ENCODE measurements at places on chromosomes 2 and 18. TPM values are rescaled to one million over a fixed set of nuclear protein-coding genes. Genes with fewer than 3 reads are reported as not detected.

The TRIM43 gene
- total RNA-seq: not detected

The SOCS6 gene
- total RNA-seq: 20.1 TPM

The MRO gene
- total RNA-seq: not detected

The IL36RN gene
- not detected for total RNA-seq

The PLGLB1 gene
- total RNA-seq: 0.36 TPM

The LOXHD1 gene
- not detected for total RNA-seq

The CPSF3 gene
- total RNA-seq: 94.9 TPM

The MEP1B gene
- not detected for total RNA-seq

The DSC1 gene
- not detected for total RNA-seq

- DNase-seq: peak; percentile 51
Observed at GRCh38 chr18:3538456-3538855, 88.5 kb downstream of the TGIF1 start.

DNA sequence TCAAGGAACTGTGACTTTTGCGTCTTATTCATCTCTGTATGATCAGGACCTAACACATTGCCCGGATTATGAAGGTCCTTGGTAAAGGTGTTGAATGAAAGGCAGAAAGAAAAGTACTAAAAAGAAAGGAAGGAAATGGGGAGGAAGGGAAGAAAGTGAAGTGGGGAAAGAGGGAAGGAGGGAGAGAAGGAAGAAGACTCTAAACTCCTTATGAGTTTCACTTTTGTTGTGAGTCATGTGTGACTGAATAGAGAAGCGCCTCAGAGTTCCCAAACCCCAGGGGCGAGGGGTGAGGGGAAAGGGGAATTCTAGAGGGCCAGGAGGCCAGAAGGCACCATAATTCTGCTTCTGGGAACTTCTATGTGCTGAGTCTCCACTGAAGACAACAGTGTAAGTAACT lies 30.9 kb upstream of the OSBPL6 start:
- DNase-seq: peak; percentile 62

DNA sequence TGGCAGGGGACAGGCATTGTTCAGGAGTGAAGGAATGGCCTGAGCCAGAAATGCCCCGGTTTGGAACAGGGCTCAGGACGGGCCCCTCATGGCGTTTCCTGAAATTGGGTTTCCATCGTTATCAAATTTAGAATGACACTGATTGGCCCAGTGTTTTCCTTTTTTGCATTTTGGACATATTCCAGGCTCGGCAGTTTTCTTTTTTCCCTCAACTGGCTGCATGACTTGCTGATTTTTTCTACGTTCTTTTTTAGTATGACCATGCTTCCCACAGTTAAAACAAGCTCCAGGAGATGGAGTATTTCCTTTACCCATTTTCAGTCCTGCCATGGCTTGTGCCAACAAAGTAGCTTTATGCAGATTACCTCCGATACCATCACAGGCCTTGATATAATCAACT lies 20.4 kb upstream of the LYG2 start:
- no peak for DNase-seq

DNA sequence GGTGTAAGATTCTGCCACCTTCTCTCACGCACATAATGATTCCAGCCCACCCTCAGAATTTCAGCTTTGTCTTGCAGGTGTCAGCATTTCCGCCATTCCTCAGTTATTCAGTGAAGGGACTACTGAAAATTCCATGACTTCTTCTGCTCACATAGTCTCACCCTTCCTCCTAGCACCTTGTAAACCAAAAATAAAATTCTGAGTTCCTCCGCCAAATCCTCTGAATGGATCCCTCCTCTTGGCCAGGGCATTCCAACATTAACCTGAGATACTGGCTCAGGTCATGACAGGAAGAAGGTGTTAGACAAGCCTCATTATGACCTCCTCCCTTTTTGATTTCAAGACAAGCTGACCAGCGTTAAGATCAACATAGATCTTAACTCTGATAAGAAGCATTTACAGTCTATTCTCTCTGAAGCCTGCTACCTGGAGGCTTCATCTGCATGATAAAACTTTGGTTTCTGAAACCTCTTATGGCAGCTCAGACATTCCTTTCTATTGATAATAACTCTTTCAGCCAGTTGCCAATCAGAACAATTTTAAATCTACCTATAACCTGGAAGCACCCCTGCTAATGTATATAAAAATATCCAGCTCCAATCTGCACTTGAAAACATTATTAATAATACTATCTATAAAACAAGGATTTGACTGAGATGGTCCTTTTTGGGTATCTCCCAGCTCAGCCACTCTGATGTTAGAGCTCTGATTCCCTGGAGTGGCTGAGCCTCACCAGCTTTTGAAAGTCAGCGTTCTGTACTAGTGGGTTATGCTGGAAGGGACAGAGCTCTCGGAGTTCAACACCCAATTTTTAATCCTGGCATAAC lies 136.4 kb upstream of the APCDD1 start:
- DNase-seq: no peak

DNA sequence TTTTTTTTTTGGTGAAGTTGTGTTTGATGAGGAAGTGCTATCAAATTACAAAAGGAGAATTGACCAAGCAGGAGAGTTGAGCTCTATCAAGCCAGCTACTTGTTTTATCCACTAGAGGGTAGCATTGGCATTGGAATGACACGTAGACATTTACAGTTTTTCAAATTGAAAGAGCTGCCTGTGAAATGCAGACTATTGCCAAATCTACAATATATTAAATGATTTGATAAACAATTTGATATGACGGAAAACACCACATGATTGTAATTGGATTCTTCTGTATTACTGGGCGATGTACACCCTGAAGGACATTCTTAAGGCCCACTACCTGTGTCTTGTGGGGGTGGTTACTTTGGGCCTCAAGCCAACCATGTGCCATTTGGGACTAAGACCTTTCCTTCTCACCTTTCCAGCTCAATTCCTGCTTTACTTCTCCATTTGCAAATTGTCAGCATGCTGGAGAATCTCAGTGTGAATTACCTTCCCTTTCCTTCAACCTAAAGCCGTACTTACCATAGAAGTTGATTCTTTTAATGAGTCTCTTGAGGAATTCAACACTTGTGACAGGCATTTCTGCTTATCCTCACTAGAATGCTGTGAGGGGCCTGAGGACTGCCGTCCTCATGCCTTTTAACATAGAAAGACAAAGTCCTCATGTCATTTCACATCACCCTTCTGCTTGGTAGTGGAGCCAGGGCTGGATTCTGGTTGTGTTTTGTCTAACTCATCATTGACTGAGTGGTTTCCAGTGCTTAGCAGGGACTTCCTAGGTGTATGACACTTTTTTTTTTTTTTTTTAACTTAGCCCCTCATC lies 134.8 kb upstream of the THUMPD2 start:
- peak; percentile 72 for DNase-seq

- DNase-seq: no peak
Observed at GRCh38 chr2:202671317-202672035, 36.7 kb downstream of the FAM117B start.

- DNase-seq: no peak
Observed at GRCh38 chr2:197615016-197615652, 60.3 kb downstream of the RFTN2 start.

GRCh38 chr2:230600881-230601280 lies 111.8 kb upstream of the CAB39 start:
- DNase-seq: no peak

DNA sequence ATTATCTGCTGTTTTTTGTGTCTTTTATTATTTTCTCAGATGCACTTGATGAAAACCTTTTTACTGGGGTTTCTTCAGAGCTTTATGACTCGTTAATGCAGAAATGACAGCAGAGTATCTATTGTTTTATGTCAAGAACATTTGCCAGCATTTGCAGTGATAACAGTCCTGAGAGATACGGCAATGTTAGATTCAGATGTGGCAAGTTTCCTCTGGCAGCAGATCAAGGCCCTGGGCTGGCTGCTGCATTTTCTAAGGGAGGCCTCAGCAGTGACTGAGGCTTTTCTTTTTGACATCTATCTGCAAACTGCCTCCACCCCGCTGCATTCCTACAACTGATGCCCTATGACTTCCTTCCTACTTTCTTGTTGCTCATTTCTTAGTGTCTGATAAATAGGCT lies 40.2 kb downstream of the EFEMP1 start:
- DNase-seq: peak; percentile 42

GRCh38 chr2:47486841-47487497 lies 84.0 kb downstream of the MSH2 start:
- no peak for DNase-seq

GRCh38 chr2:77294474-77294873 lies 227.7 kb downstream of the LRRTM4 start:
- no peak for DNase-seq

DNA sequence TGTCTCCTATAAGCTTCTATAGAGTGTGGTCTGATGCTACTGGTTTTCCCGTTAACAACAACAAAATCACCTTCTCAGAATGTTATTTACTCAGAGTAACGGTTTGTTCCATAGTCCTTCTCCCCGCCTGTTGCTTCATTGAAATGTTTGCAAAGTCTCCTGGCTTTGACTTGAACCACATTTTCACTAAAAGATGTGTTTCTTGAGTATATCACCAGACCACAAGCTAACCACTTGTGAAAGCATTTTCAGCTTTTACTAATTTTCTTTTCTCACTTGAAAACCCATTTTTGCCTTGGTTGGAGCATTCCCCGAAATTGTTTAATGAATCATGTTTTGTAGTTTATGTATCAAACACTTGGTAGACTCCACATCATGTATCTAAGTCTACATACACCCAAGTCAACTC lies 121.2 kb downstream of the DPP4 start:
- no peak for DNase-seq

GRCh38 chr2:234981197-234982095 lies 29.6 kb downstream of the SH3BP4 start:
- peak; percentile 100 for DNase-seq
